ENCODE measurements at places on chromosomes 7 and 10. TPM values are rescaled to one million over a fixed set of nuclear protein-coding genes. Genes with fewer than 3 reads are reported as not detected.
A peak's percentile ranks its signal among the peaks of the same experiment; 100 is the strongest.

The GPR26 gene
- polyA plus RNA-seq: not detected

The ODAD2 gene
- polyA plus RNA-seq: not detected

The PILRA gene
- 1.3 TPM for polyA plus RNA-seq

The ZNF316 gene
- polyA plus RNA-seq: 5.6 TPM

The ZP3 gene
- not detected for polyA plus RNA-seq

The TMEM72 gene
- polyA plus RNA-seq: not detected

DNA sequence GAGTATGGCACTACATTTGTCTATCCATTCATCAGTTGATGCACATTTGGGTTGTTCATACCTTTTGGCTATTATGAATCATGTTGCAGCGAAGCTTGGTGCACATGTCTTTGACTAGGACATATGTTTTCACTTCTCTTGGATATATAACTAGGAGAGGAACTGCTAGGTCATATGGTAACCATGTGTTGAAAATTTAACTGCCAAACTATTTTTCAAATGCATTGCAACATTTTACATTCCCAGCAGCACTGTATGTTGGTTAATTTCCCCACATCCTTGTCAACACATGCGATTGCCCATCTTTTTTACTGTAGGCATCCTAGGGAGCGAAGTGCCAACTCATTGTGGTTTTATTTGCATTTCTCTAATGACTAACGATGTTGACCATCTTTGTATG is 183.4 kb downstream of the PRKCQ start:
- peaks cover 25% of the 10 kb centered on the region for H3K27me3 ChIP-seq
- H3K4me1 ChIP-seq: peaks cover 6% of the 10 kb centered on the region
- no peak overlapping the region for H3K4me3 ChIP-seq
- no peak for DNase-seq

GRCh38 chr7:149467321-149467859 is 6.5 kb upstream of the ZNF777 start:
- H3K36me3 ChIP-seq: no peaks in the 10 kb centered on the region
- H3K4me3 ChIP-seq: no peak overlapping the region
- DNase-seq: no peak
- no peak overlapping the region for H3K27ac ChIP-seq
- no peaks in the 10 kb centered on the region for H3K27me3 ChIP-seq
- no peaks in the 10 kb centered on the region for H3K4me1 ChIP-seq

DNA sequence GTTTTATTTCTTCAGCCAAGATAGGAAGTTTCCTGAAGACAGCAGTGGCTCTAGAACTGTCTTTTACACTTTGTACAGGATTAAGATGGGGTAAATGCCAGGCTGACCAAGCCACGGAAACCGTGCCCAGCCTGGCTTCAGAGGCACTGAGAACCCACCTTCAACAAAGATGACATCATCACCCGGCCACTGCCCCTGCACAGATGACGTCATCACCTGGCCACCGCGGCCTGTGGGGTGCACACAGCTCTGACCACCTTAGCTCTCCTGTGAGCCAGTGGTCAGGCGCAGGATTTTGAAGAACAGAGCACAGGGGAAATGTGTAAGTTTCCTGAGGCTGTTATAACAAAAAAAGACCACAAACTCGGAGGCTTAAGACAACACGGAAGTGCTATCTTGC is 486.4 kb upstream of the MKI67 start:
- H3K36me3 ChIP-seq: no peaks in the 10 kb centered on the region
- DNase-seq: no peak
- H3K27me3 ChIP-seq: no peaks in the 10 kb centered on the region
- no peaks in the 10 kb centered on the region for H3K4me1 ChIP-seq
- no peak overlapping the region for H3K4me3 ChIP-seq

GRCh38 chr10:20698837-20699236 is 198.3 kb downstream of the NEBL start:
- no peak overlapping the region for H3K27ac ChIP-seq
- no peak overlapping the region for H3K4me3 ChIP-seq
- no peaks in the 10 kb centered on the region for H3K4me1 ChIP-seq
- H3K27me3 ChIP-seq: no peaks in the 10 kb centered on the region
- DNase-seq: no peak
- no peaks in the 10 kb centered on the region for H3K36me3 ChIP-seq

DNA sequence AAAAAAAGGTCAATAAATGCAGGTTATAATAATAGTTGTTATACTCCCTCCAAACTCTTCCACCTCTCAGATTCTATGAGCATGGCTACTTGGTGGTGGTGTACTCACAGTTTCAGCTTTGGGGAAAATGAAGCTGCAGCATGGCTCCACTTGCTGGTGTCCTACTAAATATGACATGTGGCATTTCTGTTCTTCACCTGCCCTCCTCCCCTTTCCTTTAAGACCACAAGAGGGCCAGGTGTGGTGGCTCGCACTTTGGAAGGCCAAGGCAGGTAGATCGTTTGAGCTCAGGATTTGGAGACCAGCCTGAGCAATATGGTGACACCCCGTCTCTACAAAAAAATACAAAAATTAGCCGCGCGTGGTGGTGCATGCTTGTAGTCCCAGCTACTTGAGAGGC is 101.1 kb downstream of the SLC37A3 start:
- peaks cover 49% of the 10 kb centered on the region for H3K4me1 ChIP-seq
- H3K27ac ChIP-seq: no peak overlapping the region
- H3K36me3 ChIP-seq: no peaks in the 10 kb centered on the region
- no peak overlapping the region for H3K4me3 ChIP-seq
- H3K27me3 ChIP-seq: no peaks in the 10 kb centered on the region

DNA sequence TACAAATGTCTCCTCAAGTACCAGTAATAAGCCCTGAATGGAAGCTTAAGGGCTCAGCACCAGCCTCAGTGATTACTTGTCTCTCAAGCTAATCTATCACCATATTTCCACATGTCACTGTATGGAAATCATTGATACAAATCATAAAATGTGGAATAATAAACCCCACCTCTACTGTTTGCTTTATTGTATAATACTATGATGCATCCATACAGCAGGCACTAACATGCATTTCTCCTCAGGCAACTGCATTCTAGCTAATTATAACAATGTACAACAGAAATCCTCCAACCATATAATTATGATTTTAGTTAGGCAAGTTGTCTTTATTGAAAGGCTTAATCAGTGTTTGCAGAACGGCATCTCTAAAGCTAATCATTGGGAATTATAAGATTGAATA is 26.2 kb downstream of the CRPPA start:
- DNase-seq: no peak
- no peaks in the 10 kb centered on the region for H3K4me1 ChIP-seq
- H3K27me3 ChIP-seq: no peaks in the 10 kb centered on the region
- no peaks in the 10 kb centered on the region for H3K36me3 ChIP-seq

- no peak for DNase-seq
- H3K27ac ChIP-seq: no peak overlapping the region
- H3K27me3 ChIP-seq: no peaks in the 10 kb centered on the region
- no peaks in the 10 kb centered on the region for H3K36me3 ChIP-seq
- H3K4me1 ChIP-seq: peaks cover 31% of the 10 kb centered on the region
- peak overlapping the region; percentile 47 for H3K4me3 ChIP-seq
Observed at GRCh38 chr7:7970531-7971307, 2.1 kb downstream of the GLCCI1 start.

GRCh38 chr7:134922720-134923704 is 63.3 kb upstream of the AGBL3 start:
- peaks cover 1% of the 10 kb centered on the region for H3K36me3 ChIP-seq
- DNase-seq: no peak

DNA sequence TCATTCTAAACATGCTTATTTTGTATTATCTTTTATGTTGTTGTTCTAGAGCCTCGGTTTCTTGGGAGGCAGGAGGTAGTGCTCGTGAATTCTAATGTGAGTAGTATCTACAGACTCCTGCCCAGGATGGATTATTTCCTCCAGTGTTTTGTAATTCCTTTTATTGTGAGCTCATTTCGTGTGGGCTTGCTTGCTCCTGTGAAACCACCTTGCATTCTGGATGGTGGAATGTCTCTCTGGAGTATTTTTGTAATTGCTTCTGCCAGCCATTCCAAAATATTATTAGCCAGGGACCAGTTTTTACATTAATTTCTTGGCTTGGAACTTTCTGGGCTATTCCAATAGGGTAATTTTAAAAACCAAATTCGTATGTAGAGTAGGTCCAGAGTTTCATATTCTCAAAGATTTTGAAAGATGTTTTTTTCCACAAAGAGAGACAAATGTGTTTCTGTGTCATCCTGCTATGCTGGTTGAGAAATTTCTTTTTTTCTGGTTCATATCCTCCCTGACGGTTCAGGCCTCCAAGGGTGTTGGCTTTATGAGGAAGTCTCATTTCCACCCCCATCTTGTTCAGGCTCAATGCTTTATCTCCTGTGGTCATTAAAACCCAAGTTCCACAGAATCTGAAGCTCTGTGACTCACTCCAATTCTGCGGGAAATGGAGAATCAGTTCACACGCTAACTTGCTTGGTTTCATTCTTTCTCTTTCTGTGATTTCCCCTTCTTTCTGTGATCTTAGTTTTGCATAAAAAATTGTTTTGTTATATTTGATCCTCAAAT is 41.7 kb upstream of the CALD1 start:
- no peak overlapping the region for H3K27ac ChIP-seq
- H3K4me3 ChIP-seq: no peak overlapping the region
- no peaks in the 10 kb centered on the region for H3K4me1 ChIP-seq

DNA sequence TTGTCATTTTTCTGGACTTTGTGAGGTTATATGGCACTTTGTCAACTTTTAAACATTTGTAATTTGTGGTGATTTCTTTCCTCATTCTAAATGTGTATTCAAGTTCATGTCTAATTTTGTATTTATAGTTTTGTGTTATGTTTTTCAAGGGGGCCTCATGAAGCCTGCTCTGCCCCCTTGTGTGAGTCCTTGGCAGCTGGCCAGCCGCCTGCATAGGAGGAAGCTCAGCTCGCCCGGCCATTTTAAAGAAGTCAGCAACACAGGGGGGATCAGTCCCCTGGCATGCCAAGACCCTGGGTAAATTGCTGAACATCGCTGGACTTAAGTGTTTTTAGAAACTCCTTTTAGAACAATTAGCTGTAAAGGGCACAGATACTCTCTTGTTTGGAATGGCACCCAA is 123.0 kb downstream of the ANLN start:
- H3K27ac ChIP-seq: no peak overlapping the region
- no peaks in the 10 kb centered on the region for H3K27me3 ChIP-seq
- no peak overlapping the region for H3K4me3 ChIP-seq

DNA sequence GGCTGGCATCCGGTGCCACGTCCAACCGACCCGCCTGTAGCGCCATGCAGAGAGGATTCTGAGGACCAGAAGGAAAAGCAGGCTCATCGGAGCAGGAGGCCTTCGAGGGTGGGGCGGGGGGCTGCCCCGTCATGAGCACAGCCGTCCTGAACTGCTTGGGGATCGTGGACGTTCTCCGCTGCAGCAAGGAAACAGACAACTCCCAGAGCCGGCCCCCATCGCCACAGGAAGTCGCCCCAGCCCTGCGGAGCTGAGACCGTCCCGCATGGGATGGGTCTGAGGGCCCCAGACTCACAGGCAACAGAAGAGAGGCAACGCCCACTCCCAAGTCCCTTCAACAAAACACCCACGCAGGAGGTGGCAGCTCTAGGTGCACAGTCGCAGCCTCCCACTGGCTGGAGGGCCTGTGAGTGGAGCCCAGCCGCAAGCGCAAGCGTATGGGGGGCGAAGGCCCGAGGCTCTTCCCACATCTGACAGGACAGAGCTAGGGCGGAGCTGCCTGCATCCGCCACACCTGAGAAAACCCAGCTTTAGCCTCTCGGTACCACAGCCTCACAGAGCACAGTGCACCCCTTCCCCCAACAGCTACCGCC is 64.7 kb upstream of the TNRC18 start:
- H3K4me1 ChIP-seq: peaks cover 8% of the 10 kb centered on the region
- no peak overlapping the region for H3K27ac ChIP-seq
- H3K27me3 ChIP-seq: no peaks in the 10 kb centered on the region
- DNase-seq: no peak
- no peak overlapping the region for H3K4me3 ChIP-seq

GRCh38 chr7:107196834-107197610 is 28.2 kb downstream of the HBP1 start:
- no peaks in the 10 kb centered on the region for H3K4me1 ChIP-seq
- no peak overlapping the region for H3K27ac ChIP-seq
- peaks cover 4% of the 10 kb centered on the region for H3K36me3 ChIP-seq
- no peak overlapping the region for H3K4me3 ChIP-seq

DNA sequence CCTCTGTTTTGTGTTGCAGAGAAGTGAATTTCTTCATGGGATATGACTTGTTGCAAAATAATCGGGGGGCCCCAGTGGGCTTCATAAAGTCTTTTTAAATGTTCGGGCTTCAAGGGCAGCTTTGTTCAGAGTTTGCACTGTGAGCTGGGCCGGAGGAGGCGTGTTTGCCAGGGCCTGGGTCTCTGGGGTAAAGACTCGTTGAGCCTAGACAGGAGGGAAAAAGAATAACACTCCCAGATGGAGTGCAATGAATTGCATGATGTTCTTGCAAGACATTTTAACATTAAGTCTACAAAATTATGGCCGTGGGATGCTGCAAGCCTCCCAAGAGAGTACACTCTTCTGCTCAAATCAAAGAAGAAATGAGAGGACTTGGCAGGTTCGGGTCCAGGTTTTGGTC is 23.6 kb downstream of the BMPER start:
- DNase-seq: no peak
- no peak overlapping the region for H3K27ac ChIP-seq
- no peak overlapping the region for H3K4me3 ChIP-seq
- no peaks in the 10 kb centered on the region for H3K4me1 ChIP-seq

- DNase-seq: no peak
- no peak overlapping the region for H3K27ac ChIP-seq
- H3K27me3 ChIP-seq: no peaks in the 10 kb centered on the region
- no peak overlapping the region for H3K4me3 ChIP-seq
Observed at GRCh38 chr10:14554491-14555205, 220.0 kb downstream of the FAM107B start.

GRCh38 chr7:120966961-120967360 is 16.4 kb downstream of the ING3 start:
- H3K36me3 ChIP-seq: peaks cover 41% of the 10 kb centered on the region
- DNase-seq: no peak
- no peaks in the 10 kb centered on the region for H3K27me3 ChIP-seq
- H3K4me3 ChIP-seq: no peak overlapping the region
- no peaks in the 10 kb centered on the region for H3K4me1 ChIP-seq
